ENCODE measurements at places on chromosomes 13 and 19.

GRCh38 chr13:24888291-24888931, 124.4 kb downstream of the RNF17 start:
- no peak for DNase-seq

DNA sequence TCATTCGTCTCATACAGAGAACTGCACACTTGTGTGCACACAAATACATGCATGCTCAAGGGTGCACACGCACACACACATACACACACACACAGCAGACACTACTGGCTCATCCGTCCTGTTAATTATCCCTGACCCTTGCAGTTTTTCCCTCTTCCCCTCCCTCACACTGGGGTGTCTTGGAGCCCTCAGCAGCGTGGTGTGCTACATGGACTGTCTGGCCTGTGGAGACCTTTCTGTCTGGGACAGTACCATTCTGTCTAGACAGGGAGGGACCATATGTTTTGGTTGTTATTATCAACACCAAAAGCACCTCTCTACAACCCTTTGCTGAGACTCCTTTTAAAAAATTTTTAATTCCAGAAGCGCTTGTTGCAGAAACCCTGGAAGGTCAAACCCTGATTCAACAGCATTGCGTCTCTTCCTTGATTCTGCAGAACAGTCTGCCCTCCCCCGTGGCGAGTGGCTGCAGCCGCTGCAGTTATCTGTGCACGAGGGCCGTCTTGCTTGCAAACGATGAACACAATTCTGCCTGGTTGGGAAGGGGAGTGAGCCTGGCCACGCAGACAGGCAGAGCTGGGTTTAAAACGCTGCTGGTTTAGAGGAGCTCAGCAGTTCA, 374.0 kb downstream of the IRS2 start:
- DNase-seq: no peak

GRCh38 chr19:723247-723646, 14.5 kb downstream of the PALM start:
- no peak for DNase-seq

DNA sequence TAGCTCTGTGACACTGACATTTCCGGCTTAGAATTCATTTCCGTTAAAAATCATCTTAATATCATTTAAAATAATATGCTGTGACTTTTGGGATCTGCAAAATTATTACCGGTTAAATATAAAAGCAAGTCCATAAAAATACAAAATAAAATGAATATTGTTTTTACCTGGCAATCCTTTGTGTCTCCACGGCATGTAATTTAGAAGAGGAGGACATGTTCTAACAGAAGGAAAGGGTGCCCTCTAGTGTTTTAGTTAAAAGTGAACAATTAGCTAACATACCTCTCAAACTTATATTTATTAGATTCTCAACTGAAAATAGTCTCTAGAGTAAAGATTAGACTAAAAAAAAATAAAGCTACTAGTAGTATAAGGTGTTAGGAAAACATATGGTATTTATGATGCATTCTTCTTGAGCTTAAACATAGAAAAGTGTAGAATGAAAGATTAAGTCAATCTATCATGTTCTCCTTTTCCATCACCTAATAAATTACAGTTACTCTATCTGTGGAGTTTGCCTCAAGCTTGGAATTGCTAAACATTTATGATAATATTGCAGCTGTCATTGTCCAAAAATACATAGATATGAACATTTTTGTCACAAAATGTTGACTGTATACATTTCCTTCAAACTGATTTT, 676.7 kb upstream of the SPRY2 start:
- peak; percentile 38 for DNase-seq

GRCh38 chr19:47797996-47798903, 6.1 kb downstream of the TPRX1 start:
- no peak for DNase-seq
